Stimulated activated CD4-positive, alpha-beta T cell treated with anti-CD3 and anti-CD28 coated beads, Interleukin-1b, Interleukin-23, amount 100 ng/mL, for 24 hours (primary cell): ENCODE measurements at places on chromosomes 3 and 15.

- no peak for DNase-seq
Observed at GRCh38 chr3:15333099-15333955, 941 bp upstream of the SH3BP5 start.

- DNase-seq = no peak
Observed at GRCh38 chr3:14225421-14225820, 46.8 kb downstream of the LSM3 start.

GRCh38 chr15:42064271-42064670 is 30.1 kb downstream of the PLA2G4D start:
- no peak for DNase-seq

DNA sequence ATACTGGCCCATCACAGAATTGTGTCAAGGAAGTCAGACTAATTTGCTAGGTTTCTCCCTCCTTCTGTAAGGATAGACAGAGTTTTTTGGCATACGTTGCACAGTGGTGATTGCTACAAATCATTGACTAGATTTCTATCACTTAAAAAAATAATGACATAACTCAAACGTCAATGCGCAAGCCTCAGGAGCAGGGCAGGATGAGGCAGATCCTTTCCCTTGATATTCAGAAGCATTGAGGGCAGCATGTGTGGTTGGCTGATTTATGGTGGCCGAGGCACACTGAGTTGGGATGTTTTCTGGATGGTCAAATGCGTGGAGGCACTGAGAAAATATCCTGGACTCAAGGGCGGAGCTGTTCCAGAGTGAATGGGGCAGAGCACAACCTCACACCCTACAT is 14.4 kb downstream of the THSD4 start:
- DNase-seq = no peak
